K562 (cell line): ENCODE measurements at places on chromosomes 5 and 9.

GRCh38 chr5:110309222-110309621 is 417.2 kb downstream of the TMEM232 start:
- H3K27me3 ChIP-seq, result no peaks in the 10 kb centered on the region
- H3K36me3 ChIP-seq, result no peaks in the 10 kb centered on the region
- H3K27ac ChIP-seq, result no peak overlapping the region
- no peak for DNase-seq
- H3K4me3 ChIP-seq, result no peak overlapping the region

DNA sequence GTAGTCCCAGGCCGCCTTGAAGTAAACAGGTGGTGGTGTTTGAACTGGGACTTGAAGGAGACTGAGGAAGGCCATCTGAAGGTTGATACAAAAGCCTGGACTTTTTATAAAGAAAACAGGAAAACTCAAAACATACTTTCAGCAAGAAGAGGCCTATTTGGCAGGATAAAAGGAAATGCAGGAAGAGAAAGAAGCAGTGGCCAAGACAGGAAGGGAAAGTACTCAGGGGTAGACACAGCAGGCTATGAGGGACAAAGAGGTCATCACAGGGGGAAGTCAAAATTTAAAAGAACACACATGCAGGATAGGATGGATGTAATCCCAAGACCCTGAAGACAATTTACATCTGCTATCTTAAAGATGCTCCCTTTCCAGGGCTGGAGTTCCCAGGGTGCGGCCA is 13.0 kb downstream of the TLE1 start:
- H3K4me1 ChIP-seq, result no peaks in the 10 kb centered on the region
- no peaks in the 10 kb centered on the region for H3K36me3 ChIP-seq
- no peak overlapping the region for H3K27ac ChIP-seq
- no peak overlapping the region for H3K4me3 ChIP-seq
- no peak for DNase-seq
- no peaks in the 10 kb centered on the region for H3K27me3 ChIP-seq

DNA sequence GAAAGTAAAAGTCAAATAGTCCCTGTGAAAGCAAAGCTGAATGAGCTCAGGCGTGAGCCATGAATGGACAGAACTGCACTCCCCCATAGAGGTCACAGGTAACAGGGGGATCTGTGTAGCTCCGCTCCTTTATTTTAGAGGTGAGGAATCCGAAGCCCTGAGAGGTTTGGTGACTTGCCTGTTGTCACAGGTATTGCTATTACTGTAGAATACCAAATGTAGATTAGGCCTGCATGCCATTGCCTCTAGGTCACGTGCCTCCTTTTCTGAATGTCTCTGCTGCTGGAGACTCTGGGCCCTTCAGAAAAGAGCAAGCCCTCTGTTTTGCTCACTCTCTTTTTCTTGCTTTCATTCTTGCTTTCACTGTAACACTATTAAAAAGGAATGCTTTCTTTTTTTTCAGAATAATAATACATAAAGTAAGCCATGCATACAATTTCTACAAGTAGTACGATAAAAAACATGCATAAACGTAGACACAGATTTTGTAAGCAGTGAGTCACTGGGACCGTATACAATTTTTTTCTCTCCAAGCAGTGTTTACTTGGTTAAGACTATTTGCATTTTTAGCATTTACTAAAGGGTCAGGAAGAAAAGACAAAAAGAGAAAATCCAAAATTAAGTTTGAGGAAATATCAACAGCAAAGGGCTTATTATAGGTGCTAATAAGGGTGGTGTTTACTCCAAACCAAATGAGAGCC is 568.7 kb upstream of the ADAMTS16 start:
- H3K4me3 ChIP-seq, result no peak overlapping the region
- no peaks in the 10 kb centered on the region for H3K36me3 ChIP-seq
- H3K27ac ChIP-seq, result no peak overlapping the region
- no peaks in the 10 kb centered on the region for H3K4me1 ChIP-seq
- H3K27me3 ChIP-seq, result no peaks in the 10 kb centered on the region
- no peak for DNase-seq

DNA sequence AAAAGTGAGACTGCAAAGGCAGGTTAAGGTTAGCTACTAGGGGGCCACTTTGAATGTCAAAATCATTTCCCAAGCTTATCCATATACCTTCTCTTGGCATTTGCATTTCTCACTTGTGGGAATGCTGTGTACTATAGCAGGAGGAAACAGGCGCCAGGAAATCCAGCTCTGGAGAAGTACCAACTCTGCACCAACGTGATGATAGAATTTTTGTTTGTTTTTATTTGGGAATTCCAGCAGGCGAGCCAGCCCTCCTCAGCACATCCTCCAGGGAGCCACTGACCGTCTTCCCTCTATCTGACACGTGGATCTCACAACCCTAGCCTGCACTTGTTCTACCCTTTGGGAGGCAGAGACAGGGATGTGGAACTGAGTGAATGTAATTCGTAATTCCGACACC is 318.0 kb downstream of the ACTL7B start:
- H3K4me3 ChIP-seq, result no peak overlapping the region
- no peak for DNase-seq
- H3K27ac ChIP-seq, result no peak overlapping the region
- no peaks in the 10 kb centered on the region for H3K36me3 ChIP-seq
- no peaks in the 10 kb centered on the region for H3K4me1 ChIP-seq
- no peaks in the 10 kb centered on the region; the same call in 1 of the 2 replicates for H3K27me3 ChIP-seq

- H3K4me3 ChIP-seq, result no peak overlapping the region
- H3K36me3 ChIP-seq, result no peaks in the 10 kb centered on the region
- no peaks in the 10 kb centered on the region for H3K27me3 ChIP-seq
- no peaks in the 10 kb centered on the region; the same call in 1 of the 2 replicates for H3K4me1 ChIP-seq
- no peak overlapping the region for H3K27ac ChIP-seq
Observed at GRCh38 chr5:82348784-82349425, 70.8 kb upstream of the RPS23 start.

- no peak overlapping the region for H3K4me3 ChIP-seq
- H3K36me3 ChIP-seq, result peaks cover 83% of the 10 kb centered on the region
- H3K27ac ChIP-seq, result no peak overlapping the region
- H3K27me3 ChIP-seq, result no peaks in the 10 kb centered on the region
- DNase-seq, result peak; percentile 9
Observed at GRCh38 chr9:4713849-4714248, 27.2 kb downstream of the AK3 start.

DNA sequence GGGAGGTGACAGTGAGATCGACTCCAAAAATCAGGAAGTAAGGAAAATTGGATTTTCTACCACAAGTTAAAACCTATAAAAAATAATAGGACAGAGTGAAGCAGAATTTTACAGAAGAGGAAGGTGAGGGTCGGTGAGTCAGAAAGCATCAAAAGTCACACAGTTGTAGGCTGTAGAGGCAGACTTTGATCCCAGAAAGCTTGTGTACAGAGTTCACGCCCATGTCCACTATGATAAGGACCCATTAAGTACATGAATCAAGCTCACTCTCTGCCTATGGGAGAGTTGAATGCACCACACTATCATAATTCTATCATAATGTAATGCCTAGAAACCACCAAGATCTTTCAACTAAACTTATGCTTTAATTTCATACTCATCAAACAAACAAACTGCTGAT is 291.2 kb downstream of the PRELID2 start:
- H3K4me3 ChIP-seq, result no peak overlapping the region
- H3K36me3 ChIP-seq, result no peaks in the 10 kb centered on the region
- no peak overlapping the region for H3K27ac ChIP-seq
- no peak for DNase-seq
- H3K27me3 ChIP-seq, result no peaks in the 10 kb centered on the region

GRCh38 chr9:96413302-96414221 is 4.6 kb downstream of the ZNF367 start:
- peaks cover 47% of the 10 kb centered on the region; the same call in 2 of the 3 replicates for H3K36me3 ChIP-seq
- no peaks in the 10 kb centered on the region for H3K27me3 ChIP-seq
- peak overlapping the region; percentile 28; the same call in 1 of the 3 replicates for H3K27ac ChIP-seq
- DNase-seq, result peak; percentile 39
- H3K4me3 ChIP-seq, result no peak overlapping the region

- no peak overlapping the region for H3K27ac ChIP-seq
- H3K27me3 ChIP-seq, result peaks cover 11% of the 10 kb centered on the region; the same call in 2 of the 3 replicates
- no peak for DNase-seq
- H3K36me3 ChIP-seq, result no peaks in the 10 kb centered on the region
Observed at GRCh38 chr5:168592014-168592368, 12.8 kb upstream of the PANK3 start.
